ENCODE measurements at places on chromosomes 12 and 14.
A peak's percentile ranks its signal among the peaks of the same experiment; 100 is the strongest.

DNA sequence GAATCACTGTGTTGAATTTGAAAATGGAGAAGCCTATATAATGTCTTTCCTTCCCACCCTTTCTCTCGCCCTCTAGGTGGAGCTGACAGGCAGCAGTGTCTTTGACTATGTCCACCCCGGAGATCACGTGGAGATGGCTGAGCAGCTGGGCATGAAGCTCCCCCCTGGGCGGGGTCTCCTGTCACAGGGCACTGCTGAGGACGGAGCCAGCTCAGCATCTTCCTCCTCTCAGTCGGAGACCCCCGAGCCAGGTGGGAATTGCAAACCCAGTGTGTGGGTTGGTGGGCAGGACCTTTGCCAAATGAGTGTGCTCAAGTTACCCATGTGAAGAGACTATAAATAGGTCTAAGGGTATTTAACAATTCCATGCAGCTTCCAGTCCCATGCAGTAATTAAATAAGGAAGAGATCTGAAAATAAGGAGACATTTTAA, 274.7 kb downstream of the EGLN3 start:
- DNase-seq: no peak

DNA sequence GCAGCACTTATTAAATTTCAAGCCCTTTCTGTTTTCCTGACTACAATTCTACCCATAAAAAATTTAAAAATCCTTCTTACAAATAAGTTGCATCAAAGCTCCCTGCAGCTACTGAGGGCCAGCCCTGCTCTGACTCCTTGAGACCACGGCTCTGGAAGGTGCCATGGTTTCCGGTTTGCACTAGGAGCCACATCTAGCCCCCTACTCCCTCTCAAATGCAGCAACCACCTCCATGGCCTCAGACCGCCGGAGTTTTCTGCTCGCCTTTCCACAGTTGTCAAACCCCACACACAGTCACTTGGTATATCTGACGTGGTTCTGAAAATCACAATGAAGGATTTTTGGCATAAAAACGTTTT, 30.1 kb downstream of the P2RX4 start:
- no peak for DNase-seq

GRCh38 chr12:4431866-4432265, 13.7 kb downstream of the FGF6 start:
- DNase-seq: no peak

- no peak for DNase-seq
Measured at GRCh38 chr12:464484-465267, 4.9 kb downstream of the B4GALNT3 start.

DNA sequence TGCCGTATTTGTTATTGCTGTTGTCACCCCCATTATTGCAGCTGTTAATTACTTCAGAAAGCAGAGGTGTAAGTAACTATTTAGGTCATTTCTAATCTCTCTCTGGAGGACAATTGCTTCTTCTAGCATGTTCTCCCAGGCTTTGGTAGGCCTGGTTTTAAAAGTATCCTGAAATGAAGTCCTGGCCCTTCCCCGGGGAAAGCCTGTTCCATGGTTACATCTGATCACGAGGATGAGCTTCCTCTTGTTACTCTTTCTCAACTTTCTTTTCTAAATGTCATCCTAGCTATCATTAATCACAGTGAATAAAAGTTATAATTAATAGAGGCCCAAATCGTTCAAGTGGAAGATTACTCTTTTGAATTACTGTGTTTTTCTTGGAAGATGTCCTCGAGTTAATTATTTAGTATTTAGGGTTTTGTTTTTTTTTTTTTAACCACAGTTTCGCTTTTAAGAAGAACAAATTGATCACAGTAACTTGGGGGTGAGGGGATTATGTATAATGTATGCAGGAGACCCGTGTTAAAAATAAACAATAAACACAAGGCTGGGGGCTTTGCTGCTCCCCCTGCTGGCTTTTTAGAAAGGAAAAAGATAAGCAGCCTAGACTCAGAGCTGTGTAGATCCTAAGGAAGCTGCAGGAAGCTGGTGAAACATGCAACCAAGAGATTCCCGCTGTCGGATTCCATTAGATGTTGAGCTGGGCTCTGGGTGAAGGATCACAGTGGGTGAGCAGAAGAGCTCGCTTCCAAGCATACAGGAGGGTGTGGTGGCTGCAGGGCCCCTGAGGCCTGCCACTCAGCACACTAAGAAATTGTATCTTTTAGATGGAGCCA, 420.1 kb downstream of the FUT8 start:
- no peak for DNase-seq

DNA sequence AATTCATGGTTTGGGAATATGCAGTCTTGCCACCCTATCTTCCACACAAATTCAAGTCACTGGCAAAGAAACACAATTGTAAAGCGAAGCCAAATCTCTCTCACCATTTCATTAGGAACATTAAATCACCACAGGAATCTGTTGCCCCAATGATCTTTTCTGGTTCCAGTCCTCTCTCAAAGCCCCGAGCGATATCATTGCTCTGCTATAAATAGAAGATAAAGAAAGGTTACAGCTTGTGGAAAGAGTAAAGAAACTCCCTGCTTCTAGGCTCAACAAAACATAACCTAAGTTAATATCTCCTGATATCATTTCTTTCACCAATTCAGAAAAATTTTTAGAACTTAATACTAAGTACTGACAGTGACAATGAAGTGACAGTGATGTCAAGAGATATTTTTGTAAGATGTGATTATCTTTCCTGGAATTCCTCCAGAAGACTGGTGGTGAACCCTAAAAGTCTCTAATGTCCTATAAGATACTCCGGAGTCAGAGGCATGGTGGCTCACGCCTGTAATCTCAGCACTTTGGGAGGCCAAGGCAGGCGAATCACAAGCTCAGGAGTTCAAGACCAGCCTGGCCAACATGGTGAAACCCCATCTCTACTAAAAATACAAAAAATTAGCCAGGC, 33.8 kb downstream of the CBX5 start:
- no peak for DNase-seq

DNA sequence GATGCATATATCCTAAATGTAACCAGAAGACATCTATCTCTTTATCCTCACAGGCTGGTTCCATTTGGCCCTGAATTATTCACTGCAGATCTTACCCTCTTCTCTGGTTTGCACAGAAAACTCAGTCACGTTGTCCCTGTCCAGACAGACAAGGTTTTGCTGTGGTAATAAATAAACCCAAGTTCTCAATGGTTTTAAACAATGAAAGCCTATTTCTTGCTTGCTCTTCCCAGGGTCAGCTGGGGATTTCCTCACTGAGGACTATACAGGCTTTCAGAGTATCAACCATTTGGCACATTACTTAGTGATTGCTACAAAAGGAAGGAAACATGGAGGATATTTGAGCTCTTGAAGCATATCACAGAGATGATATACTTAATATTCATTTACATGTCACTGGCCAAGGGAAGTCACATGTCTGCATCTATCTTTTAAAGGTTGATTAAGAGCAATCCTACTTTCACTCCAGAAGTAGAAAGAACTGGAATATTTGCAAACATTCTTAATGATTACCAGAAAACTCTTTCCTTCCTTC, 24.4 kb upstream of the E2F7 start:
- DNase-seq: no peak

- no peak for DNase-seq
Measured at GRCh38 chr14:91322623-91323022, 78.1 kb upstream of the GPR68 start.

DNA sequence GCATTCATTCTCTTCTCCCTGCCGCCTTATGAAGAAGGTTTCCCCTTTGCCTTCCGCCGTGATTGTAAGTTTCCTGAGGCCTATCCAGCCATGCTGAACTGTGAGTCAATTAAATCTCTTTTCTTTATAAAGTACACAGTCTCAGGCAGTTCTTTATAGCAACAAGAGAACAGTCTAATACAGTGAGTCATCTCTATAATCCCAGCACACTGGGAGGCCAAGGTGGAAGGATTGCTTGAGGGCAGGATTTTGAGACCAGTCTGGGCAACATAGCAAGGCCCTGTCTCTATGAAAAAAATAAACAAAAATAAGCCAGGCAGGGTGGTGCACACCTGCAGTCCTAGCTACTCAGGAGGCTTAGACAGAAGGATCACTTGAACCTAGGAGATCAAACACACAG, 259.9 kb downstream of the CEP128 start:
- DNase-seq: no peak

- DNase-seq: no peak
Measured at GRCh38 chr14:87916886-87917275, 76.1 kb downstream of the GALC start.

- no peak for DNase-seq
Measured at GRCh38 chr14:104845834-104846441, 19.1 kb upstream of the CEP170B start.

DNA sequence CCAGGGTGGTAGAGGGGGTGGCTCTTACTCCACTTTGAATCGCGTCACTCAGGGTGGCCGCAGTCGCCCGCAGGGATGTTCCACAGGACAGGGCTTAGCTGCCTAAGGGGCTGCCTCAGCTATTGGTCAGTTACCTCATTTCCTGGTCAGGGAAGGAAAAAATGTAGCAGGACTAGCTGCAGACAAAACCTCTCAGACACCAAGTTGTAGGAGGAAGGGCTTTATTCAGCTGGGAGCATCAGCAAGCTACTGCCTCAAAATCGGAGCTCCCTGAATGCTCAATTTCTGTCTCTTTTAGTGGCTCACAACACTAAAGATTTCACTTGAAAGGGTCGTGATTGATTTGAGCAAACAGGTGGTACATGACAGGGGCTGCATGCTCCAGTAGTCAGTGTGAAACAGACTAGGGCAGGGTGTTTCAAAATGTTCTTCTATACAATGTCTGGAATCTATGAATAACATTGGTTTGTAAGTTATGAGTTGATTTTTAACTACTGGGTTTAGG, 6.4 kb upstream of the CLEC6A start:
- DNase-seq: no peak

GRCh38 chr14:57928732-57929131, 62.8 kb upstream of the SLC35F4 start:
- no peak for DNase-seq

- DNase-seq: no peak
Measured at GRCh38 chr12:94922561-94922960, 80.9 kb downstream of the NDUFA12 start.

DNA sequence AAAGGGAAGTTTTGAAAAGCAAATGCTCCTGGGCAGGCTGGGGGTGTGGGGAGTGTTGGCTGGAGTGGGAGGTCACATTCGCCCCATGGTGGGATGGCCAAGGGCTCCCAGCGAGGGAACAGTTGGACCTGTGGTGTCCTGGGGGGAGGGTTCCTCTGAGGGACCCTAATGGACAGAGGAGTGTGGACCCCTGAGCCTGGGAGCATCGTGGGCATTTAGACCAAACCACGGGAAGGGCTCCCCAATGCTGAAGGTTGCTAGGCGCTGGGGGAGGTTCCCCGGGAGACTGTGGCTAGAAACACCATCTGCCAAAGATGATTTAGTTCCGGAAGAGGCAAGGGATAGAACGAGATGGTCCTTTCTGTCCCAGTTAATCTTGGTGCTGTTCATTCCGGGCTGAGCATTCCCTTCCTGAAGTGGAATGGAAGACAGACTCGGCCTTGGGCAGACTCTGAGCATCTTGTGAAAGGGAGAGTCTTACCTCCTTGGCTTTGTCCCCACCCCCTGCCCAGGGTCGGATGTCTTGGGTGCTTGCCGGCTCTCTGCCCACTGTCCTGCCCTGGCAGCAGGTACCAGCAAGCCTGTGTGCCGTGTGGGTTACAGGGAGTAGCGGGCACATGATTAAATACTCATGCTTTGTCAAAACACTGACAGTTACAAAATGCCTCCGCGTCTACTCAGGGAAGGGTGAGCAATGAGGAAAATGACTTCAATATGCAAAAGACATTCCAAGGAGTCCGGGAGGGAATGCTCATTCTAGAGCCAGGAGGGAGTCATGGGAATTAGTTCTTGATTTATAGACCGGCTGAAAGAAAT, 215.9 kb downstream of the CACNA1C start:
- no peak for DNase-seq

DNA sequence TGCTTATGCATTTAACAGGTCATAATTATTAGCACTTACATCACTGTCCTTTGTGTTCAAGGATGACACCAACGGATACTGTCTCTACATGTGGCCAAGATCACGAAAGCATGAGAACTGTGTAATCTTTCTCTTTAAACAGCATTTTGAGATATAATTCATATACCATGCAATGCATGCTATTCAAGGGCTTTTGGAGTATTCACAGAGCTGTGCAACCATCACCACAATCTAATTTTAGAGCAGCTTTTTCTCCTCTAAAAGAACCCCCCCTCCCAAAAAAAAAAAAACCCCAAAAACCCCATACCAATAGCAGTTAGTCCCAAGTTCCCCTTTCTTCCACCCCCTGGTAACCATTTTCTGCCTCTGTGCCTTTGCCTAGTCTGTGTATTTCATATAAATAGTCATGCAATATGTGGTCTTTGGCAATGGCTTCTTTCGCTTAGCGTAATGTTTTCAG, 60.6 kb downstream of the SPRING1 start:
- no peak for DNase-seq

GRCh38 chr12:132327336-132328171, 1.8 kb downstream of the GALNT9 start:
- peak; percentile 29 for DNase-seq

GRCh38 chr12:53738406-53739213, 11.4 kb upstream of the CALCOCO1 start:
- peak; percentile 38 for DNase-seq

GRCh38 chr12:80183939-80184338, 84.6 kb downstream of the OTOGL start:
- no peak for DNase-seq

DNA sequence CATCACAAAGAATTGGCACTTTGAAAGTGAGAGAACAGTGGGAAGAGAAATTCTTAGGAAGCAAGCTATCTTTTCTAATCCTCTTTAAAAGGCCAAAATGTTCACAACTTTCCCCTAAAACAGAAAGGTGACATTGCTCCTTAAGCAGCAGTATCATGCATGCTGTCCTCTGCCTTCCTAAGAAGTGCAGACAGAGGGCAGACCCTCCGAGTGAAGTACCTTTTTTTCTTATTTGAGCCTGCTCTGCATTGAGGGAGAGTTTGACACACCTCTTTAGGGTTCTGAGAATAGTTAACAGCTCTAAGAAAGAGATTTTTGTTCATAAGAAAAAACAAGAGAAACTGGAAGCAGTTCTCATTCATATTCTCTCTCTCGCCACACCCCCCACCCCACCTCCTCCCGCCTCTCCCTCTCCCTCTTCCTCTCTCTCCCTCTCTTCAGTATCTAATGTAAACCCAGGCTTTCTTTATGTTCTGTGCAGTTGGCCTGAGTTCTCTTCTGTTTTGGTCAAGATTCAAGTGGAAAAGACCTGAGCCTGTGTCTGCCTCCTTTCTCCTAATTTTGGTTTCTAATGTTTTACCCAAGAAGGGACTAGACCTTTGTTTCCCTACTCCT, 709.1 kb downstream of the DIO2 start:
- DNase-seq: no peak

DNA sequence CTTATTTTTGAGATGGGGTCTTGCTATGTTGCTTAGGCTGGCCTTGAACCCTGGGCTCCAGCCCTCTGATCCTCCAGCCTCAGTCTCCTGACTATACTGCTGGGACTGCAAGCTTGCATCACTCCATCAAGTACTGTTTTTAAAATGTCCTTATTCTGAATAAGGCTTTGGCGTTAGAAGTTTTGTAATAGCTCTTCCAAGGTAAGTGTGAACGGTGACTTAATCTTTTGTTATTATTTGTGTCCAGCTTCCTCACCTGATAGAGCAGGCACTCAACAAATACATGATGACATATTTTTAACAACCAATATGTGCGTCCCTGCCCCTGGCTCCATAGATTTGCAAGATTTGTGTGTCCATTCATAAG, 1.4 kb downstream of the C1RL start:
- no peak for DNase-seq

- DNase-seq: no peak
Measured at GRCh38 chr12:122295877-122296276, 29.6 kb upstream of the VPS33A start.
